GM04504 (cell line): ENCODE measurements at places on chromosomes 1 and 21.

DNA sequence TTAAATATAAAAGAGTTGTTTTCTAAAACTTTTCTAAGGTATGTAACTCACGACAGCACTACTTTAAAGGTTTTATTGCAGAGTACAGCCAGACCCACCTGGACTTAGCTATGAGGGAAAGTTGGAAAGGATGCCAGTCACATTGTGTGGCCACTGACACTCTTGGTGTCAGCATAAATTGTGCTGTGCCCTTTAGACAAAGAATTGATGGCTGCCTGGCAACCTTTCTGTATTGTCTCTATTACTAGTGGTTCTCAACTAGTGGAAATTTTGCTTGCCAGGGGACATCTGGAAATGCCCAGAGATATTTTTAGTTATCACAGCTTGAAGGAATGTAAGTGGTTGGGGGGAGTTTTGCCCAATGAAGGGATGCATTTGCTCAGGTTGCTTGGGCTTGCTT is 117.5 kb upstream of the APP start:
- DNase-seq, result no peak

DNA sequence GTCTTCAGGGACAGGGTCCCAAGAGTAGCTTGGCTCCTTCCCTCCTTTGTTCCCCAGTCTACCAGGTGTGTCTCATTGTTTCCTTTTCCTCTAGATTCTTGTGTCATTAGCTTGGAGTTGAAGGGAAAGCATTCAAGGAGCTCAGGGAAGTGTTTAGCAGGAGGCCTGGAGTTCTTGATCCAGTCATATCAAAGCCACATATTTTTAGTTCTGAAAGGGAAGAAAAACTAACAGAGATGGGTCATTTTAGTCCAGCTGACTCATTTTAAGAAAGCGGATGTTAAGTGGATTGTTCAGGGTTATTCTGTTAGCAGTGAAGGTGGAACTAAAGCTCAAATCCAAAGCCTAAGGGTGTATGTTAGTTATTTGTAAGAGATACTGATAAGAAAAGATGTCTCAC is 721 bp downstream of the C1orf54 start:
- no peak for DNase-seq

DNA sequence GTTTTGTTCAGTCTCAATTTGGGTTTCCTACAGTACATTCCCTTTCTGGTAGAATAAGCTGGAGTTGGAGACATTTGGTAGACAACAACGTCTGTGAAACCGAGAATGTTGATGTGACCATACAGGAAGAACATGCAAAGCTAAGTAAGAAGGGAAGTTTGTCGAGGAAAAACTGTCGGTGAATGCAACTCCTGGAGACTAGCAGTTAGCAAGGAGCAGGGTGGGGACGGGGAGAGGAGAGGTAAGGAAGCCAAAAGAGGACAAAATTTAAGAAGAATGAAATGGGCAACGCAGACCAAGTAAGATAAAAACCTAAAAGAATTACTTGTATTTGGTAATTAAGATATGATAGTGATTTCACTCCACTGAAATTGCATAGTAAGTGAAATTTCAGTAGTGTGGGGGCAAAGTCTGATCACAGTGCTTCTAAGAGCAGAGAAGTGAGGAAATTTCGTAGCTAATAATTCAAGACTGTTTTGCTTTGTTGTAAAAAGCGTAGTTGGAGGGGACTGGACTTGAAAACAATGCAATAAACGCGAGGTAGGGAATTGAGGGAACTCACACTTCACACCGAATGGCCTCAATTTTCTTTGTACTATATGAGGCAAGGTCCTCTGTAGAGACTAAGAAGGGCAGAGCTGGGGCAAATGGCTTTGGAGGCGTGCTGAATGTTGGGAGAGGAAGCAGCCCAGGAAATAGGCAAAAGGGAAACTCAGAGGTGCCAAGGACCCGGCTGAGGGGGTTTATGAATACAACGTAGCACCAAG is 787 bp upstream of the GIPC2 start:
- no peak for DNase-seq

- DNase-seq, result no peak
Observed at GRCh38 chr1:244280201-244280600, 171.5 kb downstream of the ADSS2 start.

- peak; percentile 10 for DNase-seq
Observed at GRCh38 chr1:192474080-192474683, 101.4 kb upstream of the RGS1 start.

GRCh38 chr1:67716800-67717199 is 31.8 kb downstream of the GADD45A start:
- DNase-seq, result no peak

- DNase-seq, result no peak
Observed at GRCh38 chr1:89129911-89130310, 4.0 kb upstream of the GBP2 start.

- no peak for DNase-seq
Observed at GRCh38 chr1:16244650-16245285, 7.8 kb upstream of the CPLANE2 start.

- no peak for DNase-seq
Observed at GRCh38 chr1:76103034-76103433, 28.5 kb downstream of the ST6GALNAC3 start.

- DNase-seq, result peak; percentile 77
Observed at GRCh38 chr1:246782120-246782900, 58.1 kb downstream of the SCCPDH start.
